HepG2 (cell line): ENCODE measurements at places on chromosomes 13 and 19.

DNA sequence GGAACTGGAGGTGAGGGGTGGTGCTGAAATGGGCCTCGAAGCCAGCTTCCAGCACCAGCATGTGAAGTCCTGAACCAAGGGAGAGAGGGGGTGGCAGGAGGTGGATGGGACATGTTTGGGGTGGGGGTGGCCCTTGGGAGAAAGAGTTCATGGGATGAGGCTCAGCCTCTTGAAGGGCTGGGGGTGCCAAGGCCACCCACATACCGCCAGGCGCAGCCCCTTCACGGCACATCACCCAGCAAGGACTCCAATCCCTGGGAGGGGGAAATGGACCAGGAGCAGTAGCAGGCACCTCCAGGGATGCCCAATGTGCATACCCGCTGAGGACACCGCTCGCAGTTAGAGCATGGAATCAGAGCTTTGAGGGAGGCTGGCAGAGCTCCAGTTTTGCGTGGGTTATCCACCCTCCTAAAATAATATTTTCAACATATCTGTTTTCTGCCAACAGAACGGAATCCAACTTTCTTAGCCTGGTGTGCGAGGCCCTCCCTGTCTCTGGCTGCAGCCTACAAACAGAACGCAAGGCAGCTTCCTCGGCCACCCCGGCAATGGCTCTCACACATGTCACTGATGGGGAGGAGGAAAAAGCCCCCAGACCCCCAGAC is 140.5 kb upstream of the VSTM2B start:
- DNase-seq: no peak

GRCh38 chr13:48559638-48560320 is 26.9 kb upstream of the RCBTB2 start:
- no peak for DNase-seq

- no peak for DNase-seq
Observed at GRCh38 chr13:75770592-75771011, 134.5 kb downstream of the LMO7 start.

DNA sequence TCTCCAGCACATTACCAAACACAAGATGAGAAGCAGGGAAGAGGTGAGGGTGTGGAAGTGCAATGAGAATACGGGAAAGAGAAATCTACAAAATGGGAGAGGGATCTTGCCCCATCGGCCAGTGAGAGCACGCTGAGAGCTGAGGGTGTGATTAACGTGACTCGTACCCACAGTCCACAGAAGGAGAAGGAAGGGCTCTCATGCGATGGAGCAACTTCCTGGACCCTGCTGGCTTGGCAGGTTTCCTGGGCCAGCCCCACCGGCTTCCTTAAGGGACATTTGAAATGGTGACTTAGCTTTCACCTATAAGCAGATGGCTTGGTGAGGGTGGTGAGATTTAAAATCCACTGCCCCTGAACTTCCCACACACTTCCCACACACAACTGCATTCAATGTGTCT is 740.1 kb downstream of the UQCRFS1 start:
- DNase-seq: no peak

DNA sequence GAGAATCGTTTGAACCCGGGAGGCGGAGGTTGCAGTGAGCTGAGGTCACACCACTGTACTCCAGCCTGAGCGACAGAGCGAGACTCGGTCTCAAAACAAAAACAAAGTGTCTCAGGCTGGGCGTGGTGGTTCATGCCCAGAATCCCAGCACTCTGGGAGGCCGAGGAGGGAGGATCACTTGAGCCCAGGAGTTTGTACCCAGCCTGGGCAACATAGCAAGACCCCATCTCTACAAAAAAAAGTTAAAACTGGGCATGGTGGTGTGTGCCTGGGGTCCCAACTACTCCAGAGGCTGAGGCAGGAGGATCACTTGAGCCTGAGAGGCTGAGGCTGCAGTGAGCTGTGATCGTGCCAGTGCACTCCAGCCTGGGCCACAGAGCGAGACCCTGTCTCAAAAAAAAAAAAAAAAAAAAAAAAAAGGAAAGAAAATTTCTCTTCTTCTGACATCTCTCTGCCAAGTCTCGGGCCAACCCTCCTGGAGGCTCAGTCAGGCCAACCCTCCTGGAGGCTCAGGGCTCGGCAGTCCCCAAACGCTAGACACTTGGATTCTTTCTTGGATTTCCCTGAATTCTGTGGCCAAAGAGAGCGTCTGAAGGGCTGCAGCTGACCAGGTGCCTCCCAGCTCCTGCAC is 26.3 kb downstream of the ARID3A start:
- DNase-seq: no peak

- DNase-seq: no peak
Observed at GRCh38 chr19:17618936-17619335, 63.5 kb downstream of the COLGALT1 start.

GRCh38 chr13:38463048-38463447 is 113.4 kb downstream of the UFM1 start:
- no peak for DNase-seq

GRCh38 chr13:43963726-43964125 is 84.0 kb downstream of the LACC1 start:
- no peak for DNase-seq
